ENCODE measurements at places on chromosomes 4 and X.
A peak's percentile ranks its signal among the peaks of the same experiment; 100 is the strongest.

- DNase-seq = no peak
These were observed 146.0 kb upstream of the CPEB2 start for GRCh38 chr4:14856062-14856933.

- DNase-seq = no peak
These were observed 113.2 kb downstream of the MFAP3L start for GRCh38 chr4:169912996-169913395.

- no peak for DNase-seq
These were observed 82.5 kb downstream of the CPEB2 start for GRCh38 chr4:15084780-15085179.

DNA sequence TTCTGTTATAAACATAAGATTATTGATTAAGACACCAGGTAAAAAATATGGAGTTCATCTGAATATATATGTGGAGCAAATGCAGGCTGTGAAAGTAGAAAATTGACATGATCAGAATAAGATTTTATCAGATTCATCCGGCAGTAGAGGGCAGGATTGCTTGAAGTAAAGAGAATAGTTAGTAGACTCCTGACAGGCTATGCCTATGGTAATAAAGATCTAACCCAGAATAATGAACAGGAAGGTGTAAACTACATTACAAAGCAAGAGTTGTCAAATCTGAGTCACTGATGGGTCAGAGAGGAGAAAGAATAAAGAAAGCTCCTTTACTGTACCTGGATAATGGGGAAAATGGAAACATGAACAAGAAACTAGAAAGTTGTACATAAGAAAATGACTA is 20.8 kb upstream of the TMEM184C start:
- DNase-seq = no peak

- DNase-seq = no peak
These were observed 52.1 kb downstream of the PWWP3B start for GRCh38 chrX:106220177-106220576.

DNA sequence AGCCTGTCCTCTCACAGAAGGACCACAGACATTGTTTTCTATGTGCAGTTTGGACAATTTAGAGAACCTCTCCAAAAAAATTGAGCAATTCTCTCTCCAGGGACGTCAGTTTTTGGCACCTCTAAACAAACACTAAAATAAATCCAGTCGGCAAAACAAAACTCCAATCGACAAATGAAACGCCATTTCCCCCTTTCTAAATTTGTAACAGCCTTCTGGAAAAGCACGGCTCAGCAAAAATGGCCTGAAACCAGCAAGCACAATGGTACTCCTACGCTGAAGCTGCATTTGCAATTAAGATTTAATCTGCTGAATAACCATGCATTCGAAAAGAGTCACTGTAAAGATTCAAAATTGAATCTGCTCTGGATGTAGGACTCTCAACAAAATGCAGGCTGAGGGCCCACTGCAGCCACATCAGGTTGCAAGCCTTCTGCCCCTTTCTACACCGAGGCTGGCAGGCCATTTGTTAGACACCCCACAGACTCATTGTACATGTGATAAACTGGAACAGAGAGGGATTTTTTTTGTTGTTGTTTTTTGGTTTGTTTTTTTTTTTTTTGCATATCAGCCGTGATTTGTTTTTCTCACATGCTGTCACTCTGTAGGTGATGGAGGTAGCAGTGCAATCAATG is 79.9 kb upstream of the MAP3K15 start:
- no peak for DNase-seq

DNA sequence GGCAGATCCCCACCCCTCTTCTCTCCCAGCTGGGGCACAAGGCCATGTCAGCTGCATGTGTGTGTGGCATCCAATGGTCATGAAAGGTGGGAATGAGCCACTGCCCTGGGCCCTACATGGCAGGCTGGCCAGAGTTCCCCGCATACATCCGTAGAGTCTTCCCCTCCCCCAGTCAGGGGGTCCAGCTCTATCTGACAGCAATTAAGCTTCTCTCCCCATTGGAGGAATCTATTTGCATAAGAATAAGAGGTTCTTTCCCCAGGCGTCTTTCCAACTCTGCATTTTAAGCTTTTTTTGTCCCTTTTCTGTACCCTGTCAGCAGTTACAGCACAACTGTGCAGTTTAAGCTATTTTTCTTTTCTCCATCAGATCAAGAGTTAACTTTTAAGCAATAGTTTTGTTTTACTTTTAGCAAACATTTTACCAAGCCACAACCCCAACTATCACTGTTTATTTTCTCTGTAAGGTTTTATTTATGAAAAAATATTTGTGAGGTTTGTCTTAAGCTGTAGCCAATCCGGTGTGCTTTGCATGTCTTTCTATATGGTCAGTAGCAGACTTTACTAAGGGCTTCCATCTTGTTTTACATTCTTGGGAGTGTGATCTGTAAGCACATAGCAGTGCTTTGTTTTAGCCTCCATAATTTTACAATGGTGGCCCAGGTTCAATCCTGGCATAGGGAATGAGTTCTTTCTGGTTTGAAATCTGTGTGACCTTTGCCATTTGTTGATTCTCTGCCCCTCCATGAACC is 28.7 kb downstream of the NLRP2B start:
- no peak for DNase-seq

GRCh38 chrX:123617007-123617406 is 115.8 kb downstream of the THOC2 start:
- no peak for DNase-seq

GRCh38 chr4:151175233-151175632 is 75.8 kb downstream of the RPS3A start:
- no peak for DNase-seq

DNA sequence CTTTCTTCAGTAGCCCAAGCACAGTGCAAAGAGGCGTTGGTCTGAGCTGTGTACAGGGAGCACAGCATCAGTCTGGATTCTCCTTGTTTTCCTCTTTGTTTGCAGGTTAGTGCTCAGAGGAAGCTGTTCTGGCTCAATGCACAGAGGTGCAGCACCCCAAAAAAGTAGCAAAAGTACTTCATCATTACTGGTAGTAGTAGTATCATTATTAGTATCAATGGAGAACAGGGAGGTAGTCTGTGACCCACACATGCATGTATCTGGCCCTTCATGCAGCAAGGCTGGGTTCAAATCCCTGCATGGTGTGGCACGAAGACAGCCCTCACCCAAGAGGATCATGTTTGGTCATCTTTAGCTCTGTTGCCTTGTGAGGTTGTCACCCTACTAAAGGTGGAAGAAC is 68.7 kb downstream of the CXXC4 start:
- DNase-seq = no peak

- no peak for DNase-seq
These were observed 53.0 kb downstream of the PKD2 start for GRCh38 chr4:88060431-88060830.

DNA sequence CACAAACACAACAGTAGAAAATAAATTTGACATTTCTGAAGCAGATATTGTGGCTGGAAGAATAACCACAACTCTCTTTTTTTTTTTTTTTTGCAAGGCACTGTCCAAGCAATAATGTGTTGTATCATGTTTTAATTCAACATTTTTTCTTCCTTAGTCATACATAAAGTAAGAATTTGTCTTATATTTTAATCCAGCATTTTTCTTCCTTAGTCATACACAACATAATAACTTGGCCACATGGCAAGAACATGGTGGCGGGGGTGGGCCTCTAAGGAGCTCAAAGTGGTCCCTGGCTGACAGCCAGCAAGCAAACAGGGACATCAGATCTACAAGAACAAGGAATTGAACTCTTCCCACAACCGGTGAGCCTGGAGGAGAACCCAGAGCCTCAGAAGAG is 20.2 kb downstream of the FBXW7 start:
- no peak for DNase-seq

DNA sequence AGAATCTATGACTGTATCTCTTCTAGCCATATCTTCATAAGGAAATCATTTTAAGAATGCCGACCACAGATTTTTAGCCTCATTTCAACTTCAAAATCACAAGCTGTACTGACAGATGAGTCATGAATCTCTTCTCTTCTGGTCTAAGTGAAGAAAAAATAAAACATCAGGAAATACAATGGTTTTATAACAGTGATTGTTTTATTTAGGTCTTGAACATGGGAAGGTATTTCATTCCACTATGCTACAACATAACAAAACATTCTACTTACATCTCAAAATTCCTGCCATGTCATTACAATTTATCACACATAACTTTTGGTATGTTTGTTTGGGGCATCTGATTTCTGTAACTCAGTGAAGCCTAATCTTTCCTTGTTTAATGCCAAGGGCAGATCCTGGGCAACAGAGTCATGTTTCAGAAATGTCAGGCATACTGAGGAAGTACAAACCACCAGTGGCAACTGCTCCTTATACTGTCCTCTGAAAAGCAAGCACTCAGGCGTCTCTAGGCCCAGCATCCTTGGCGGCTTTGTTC is 325.0 kb downstream of the PDHA2 start:
- no peak for DNase-seq

DNA sequence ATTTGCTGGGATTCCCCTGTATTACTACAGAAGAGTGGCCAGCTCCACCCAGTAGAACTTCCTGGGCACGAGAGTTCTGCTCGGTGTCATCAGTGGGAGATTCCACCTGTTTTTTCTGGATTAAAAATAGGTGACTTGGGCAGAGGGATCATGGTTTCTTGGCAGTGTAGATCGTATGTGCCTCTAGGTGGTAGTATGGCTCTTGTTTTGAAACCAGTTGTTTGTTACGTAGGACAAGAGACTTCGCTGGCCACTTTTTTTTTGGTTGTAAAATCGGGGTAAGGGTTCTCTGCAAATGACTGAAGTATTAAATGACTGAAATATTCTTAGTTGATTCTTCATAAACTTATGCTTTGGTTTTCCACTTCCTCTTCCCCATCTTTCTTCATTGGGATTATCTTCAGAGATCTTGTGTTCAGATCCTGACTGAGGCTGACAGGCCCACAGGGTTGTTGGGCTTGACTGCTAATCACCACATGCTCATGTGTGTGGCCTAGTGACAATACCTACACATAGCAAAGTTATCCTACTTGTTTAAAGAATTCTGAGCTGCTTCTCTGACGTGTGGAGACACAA is 43.8 kb upstream of the WDR1 start:
- DNase-seq = no peak

- no peak for DNase-seq
These were observed 48.7 kb downstream of the STAG2 start for GRCh38 chrX:124010157-124010556.

DNA sequence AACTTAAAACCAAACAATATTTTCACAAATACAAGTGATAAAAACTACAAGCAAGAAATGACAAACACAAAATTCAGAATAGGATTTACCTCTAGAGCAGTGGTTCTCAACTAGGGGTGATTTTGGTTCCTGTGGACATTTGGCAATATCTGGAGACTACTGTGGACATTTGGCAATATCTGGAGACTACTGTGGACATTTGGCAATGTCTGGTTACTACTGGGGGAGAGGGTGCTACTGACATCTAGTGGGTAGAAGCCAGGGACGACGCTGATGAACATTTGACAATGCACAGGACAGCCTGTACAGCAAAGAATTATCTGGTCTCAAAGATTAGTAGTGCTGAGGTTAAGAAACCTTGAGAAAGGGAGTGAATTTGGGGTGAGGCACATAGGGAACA is 169.8 kb downstream of the CLCN4 start:
- no peak for DNase-seq

- no peak for DNase-seq
These were observed 27.4 kb downstream of the KLHL2 start for GRCh38 chr4:165234766-165235165.

- DNase-seq = no peak
These were observed 35.8 kb upstream of the MID1 start for GRCh38 chrX:10656214-10656613.

GRCh38 chr4:90137555-90137954 is 10.4 kb downstream of the CCSER1 start:
- DNase-seq = no peak

DNA sequence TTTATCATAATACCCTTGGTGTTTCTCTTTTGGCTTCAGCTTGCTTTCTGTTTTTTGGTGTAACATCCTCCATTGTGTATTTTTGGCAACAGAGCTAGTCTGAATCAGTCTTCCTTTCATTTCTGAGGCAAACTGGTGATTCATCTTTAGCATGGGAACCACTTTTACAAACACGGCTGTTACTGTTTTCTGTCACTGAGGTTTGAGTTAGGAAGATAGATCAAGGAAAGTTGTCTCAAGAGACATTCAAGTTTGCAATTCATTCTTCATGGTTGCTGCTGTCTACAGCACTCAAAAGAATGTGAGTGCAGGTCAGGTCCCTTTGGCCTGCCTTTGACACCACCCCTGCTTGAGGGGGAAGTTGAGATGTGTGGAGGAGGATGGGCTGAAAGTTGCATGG is 36.3 kb downstream of the IL21 start:
- DNase-seq = no peak

GRCh38 chrX:107273795-107274194 is 67.4 kb downstream of the DNAAF6 start:
- DNase-seq = no peak

- DNase-seq = no peak
These were observed 1120.7 kb downstream of the FAT4 start for GRCh38 chr4:126435491-126435890.

GRCh38 chr4:119683518-119683917 is 54.9 kb upstream of the PDE5A start:
- DNase-seq = no peak

- peak; percentile 86 for DNase-seq
These were observed at the start of gene LIN54 for GRCh38 chr4:83010522-83011318. LIN54 (minus strand) TSS chr4:83010823; CDS start chr4:82984844, 25,979 bp downstream.

DNA sequence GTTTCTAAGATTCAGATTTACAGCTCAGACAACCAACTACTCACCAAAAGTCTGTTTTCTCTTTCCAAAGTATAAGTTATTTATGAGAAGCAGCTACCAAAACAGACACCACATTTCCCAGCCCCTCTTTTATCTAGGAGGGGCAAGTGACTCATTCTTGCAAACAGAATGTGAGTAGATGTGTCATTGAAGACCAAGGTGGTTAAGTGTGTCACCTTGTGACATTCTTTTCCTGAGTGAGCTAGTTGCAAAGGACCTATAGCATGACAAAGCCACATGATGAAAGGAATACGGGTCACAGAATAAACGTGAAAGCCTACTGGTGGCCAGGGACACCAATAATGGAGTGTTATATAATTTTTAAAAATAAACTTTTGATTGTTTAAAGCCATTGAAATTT is 50.0 kb downstream of the SLC7A11 start:
- no peak for DNase-seq

- DNase-seq = no peak
These were observed 12.0 kb upstream of the PLS3 start for GRCh38 chrX:115549008-115549407.

- DNase-seq = no peak
These were observed 317.0 kb upstream of the ANXA10 start for GRCh38 chr4:167775375-167775774.

Data from CD8-positive, alpha-beta memory T cell (primary cell).